Breast epithelium (tissue), 4 donors: ENCODE measurements at places on chromosomes 2 and 18.

DNA sequence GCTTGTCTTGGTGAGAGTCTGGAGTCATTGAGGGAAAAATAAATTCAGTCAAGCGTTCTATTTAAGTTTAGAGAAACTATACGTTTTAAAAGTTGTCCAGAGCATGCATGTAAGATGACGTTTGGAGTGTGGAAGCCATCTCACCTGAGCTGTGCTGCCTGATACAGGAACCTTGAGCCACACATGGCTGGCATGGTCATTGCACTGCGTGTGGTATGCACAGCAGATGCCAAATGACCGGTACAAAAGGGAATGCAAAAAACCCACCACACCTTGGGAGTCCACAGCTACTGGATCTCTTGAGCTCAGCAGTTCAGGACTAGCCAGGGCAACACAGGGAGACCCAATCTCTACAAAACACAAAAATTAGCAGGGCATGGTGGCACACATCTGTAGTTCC lies 4.3 kb downstream of the MZT2B start:
- DNase-seq, result no peak

DNA sequence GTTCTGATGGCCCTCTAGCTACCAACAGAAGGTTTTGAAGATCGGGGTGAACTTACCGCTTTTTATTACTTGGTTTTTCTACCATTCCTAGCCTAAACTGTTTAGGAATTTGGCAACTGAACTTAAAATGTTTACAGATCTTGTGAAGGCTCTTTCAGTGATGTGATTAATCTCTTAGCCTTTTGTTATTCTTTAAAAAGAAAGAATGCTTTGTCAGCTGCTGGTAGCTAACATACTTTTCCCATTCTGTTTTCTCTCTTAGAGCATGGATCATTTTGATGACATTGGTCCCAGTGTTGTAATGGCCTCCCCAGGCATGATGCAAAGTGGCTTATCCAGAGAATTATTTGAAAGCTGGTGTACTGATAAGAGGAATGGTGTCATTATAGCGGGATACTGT lies 18.1 kb downstream of the CPSF3 start:
- no peak for DNase-seq

DNA sequence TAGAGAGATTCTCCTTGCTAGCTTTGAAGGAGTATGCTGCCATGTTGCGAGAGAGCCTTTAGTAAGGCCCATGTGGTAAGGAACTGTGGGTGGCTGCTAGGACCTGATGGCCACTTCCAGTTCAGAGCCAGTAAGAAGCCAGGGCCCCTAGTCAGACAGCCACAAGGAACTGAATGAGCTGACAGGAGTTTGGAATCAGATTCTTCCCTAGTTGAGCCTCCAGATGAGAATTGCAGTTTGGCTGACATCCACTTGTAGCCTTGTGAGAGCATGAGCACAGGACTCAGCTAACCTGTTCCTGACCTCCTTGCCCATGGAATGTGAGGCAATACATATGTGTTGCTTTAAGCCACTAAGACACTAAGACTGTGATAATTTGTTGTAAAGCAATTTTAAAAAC lies 1.2 kb upstream of the WDR7 start:
- no peak for DNase-seq

- DNase-seq, result no peak
Observed at GRCh38 chr2:199975273-199975895, 20.0 kb downstream of the MAIP1 start.

GRCh38 chr18:37182340-37183135 lies 353.6 kb downstream of the KIAA1328 start:
- no peak for DNase-seq

DNA sequence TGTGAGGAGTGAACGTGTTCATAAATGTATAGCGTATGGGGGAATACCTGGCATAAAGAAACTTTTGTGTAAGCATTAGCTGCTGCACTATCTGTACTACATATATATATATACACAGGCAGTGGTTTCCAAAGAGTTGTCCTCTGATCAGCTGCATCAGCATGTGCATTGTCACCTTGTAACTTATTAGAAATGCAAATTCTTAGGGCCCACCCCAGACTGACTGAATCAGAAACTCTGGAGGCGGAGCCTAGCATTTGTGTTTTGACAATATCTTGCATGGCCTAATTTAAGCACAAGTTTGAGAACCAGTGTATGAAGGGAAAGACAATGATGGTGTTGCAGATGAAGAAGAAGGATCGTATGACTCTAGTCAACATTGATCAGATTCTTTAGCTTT lies 299.5 kb downstream of the CCDC102B start:
- no peak for DNase-seq

- DNase-seq, result no peak
Observed at GRCh38 chr2:239401881-239402233, 1.0 kb upstream of the HDAC4 start.

DNA sequence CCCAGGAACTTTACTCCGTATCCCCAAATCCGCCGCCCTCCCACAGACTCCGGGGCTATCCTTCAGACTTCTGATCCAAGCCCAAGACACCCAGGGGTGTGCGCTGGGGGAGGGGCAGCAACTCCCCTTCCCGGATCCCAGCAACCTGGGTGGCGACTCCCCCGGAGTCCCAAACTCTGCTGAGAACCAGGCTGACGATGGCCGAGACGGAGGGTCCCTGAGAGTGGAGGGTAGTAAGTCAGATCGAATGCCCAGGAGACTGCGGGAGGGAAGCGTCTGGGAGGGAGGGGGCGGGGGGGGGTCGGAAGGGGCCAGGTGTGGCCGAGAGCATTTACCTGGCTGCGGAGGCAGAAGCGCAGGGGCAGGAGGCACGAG lies 7.0 kb upstream of the TNS1 start:
- DNase-seq, result no peak

- DNase-seq, result no peak
Observed at GRCh38 chr2:3461801-3462492, 57.4 kb downstream of the ADI1 start.

GRCh38 chr2:24328010-24328409 lies 32.3 kb downstream of the ITSN2 start:
- no peak for DNase-seq

GRCh38 chr2:193336781-193337180 lies 1142.0 kb upstream of the TMEFF2 start:
- DNase-seq, result no peak
